ENCODE measurements at places on chromosomes 16 and 17.
A peak's percentile ranks its signal among the peaks of the same experiment; 100 is the strongest.

DNA sequence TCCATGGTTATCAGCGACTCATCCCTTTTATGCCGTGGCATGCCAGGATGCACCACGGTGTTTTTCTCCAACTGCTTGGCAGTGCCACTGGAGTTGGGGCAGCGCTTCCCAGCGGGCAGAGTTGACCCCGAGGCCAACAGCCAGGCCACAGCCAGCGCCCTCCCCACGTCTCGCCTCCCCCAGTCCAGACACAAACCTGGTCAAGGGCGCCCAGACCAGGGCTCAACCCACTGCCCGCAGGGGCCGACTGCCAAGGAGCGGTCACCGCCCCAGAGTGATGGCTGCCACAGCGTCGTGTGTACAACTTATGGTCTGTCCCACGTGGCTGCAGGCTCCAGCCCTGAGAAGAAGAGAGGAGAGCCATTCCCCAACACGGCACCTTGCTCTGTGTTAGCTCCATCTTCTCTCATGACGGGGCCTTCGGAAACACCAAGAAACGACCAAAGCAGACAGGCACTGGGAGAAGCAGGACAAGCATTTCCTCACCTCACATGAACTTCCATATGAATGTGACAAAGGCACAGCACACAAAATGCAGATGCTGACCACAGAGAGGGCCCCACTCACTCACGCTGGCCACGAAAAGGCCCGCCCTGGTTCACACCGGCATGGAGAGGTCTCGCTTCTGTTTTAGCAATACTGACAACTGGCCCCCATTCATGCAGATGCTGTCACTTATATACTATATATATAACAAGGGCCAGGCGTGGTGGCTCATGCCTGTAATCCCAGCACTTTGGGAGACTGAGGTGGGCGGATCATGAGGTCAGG lies 27.0 kb downstream of the AXIN1 start:
- H3K4me3 ChIP-seq: no peak overlapping the region
- no peak overlapping the region for H3K27ac ChIP-seq
- no peak for DNase-seq

- no peak for DNase-seq
- peaks cover 13% of the 10 kb centered on the region for H3K4me1 ChIP-seq
- no peaks in the 10 kb centered on the region for H3K27me3 ChIP-seq
- H3K27ac ChIP-seq: peak overlapping the region; percentile 71
Measured at GRCh38 chr17:48915459-48916282, 7.5 kb downstream of the UBE2Z start.

DNA sequence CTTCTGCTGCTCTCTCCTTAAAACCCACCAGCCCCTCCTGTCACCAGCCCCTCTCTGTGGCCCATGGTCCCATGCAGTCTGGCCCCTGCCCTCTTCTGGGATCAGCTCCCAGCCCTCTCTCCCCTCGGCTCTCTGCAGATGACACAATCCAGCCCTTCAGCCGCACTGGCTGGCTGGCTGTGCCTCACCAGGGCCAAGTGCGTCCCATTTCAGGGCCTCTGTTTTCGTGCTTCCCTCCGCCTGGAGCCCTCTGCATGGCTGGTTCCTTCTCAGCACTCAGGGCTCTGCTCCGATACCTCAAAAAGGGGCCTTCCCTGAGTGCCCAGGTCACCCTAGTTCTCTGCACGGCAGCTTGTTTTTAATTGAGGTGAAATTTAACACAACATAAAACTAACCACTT lies 124.3 kb downstream of the SOCS1 start:
- DNase-seq: no peak
- H3K27me3 ChIP-seq: no peaks in the 10 kb centered on the region
- no peak overlapping the region for H3K27ac ChIP-seq

DNA sequence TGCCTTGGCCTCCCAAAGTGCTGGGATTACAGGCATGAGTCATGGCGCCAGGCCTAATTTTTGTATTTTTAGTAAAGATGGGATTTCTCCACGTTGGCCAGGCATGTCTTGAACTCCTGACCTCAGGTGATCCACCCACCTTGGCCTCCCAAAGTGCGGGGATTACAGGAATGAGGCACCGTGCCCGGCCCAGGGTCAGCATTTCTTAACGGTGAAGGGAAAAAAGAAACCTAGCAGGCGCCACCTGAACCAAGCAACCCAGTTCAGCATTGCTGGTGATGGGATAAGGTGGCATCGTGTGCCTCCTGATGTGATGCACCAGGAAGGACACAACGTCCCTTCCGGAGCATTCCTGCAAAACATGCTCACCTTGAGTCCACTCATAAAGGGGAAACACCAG lies 2.2 kb upstream of the CLCN7 start:
- peaks cover 16% of the 10 kb centered on the region for H3K27me3 ChIP-seq
- H3K27ac ChIP-seq: no peak overlapping the region
- no peak for DNase-seq
- peaks cover 2% of the 10 kb centered on the region for H3K36me3 ChIP-seq
- H3K4me3 ChIP-seq: no peak overlapping the region

DNA sequence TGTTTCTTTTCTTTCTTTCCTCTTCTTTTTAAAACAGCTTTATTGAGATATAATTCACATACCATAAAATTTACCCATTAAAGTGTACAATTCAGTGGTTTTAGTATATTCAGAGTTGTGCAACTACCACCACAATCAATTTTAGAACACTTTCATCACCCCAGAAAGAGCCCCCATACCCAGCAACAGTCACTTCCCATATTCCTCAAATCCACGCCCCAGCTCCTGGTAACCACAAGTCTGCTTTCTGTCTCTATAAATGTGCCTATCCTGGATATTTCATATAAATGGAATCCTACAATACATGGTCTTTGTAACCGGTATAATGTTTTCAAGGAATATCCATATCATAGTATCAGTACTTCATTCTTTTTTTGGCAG lies 19.4 kb downstream of the RARA start:
- H3K4me1 ChIP-seq: peaks cover 38% of the 10 kb centered on the region
- no peak for DNase-seq
- no peak overlapping the region for H3K4me3 ChIP-seq
- peaks cover 4% of the 10 kb centered on the region for H3K36me3 ChIP-seq
- peak overlapping the region; percentile 82 for H3K27ac ChIP-seq
- no peaks in the 10 kb centered on the region for H3K27me3 ChIP-seq

GRCh38 chr16:72109966-72110530 lies 16.4 kb downstream of the DHX38 start:
- H3K27ac ChIP-seq: no peak overlapping the region
- no peaks in the 10 kb centered on the region for H3K4me1 ChIP-seq
- H3K4me3 ChIP-seq: no peak overlapping the region
- H3K36me3 ChIP-seq: peaks cover 29% of the 10 kb centered on the region
- DNase-seq: no peak

DNA sequence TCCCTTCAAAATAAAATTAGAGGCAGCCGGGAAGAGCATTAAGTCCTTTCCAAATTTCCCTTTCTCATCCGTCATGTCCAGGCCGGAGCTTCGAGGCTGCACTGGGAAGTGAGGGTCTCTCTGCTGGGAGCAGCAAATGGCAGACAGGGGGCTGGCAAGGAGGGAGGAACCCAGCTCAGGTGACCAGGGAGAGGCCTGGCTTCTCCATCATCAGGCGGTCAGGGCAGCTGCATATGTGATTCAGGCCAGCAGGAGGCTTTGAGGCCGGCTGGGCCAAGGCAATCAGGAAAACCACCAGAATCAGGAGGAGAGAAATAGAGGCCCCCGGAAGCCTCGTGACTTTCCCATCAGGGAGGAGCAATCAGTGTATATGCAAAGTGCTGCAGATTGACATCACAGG lies 85.0 kb upstream of the RPL38 start:
- no peak overlapping the region for H3K27ac ChIP-seq
- DNase-seq: no peak
- H3K36me3 ChIP-seq: no peaks in the 10 kb centered on the region
- peaks cover 36% of the 10 kb centered on the region for H3K27me3 ChIP-seq

DNA sequence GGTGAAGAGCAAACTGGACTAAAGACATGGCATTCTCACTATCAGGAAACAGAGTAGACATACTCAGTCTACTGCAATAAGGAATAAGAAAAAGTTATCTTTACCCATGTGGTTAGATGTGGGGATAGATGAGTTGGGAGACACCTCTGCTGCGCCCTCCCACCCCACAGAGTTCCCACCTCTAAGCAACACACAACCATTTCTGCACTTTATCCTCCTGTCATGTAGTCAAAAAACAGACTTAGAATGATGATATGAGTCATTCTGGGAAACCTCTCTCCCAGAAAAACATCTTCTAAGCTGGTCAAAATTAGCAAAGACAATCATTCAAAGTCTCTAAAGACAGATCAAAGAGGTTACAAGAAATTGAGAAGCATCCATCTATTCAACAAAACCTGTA lies 94.9 kb downstream of the CACNG1 start:
- no peaks in the 10 kb centered on the region for H3K27me3 ChIP-seq
- H3K27ac ChIP-seq: no peak overlapping the region
- no peak overlapping the region for H3K4me3 ChIP-seq
- H3K4me1 ChIP-seq: no peaks in the 10 kb centered on the region

GRCh38 chr16:12971241-12971640 lies 69.8 kb downstream of the SHISA9 start:
- H3K4me1 ChIP-seq: peaks cover 1% of the 10 kb centered on the region
- H3K27ac ChIP-seq: no peak overlapping the region
- H3K27me3 ChIP-seq: no peaks in the 10 kb centered on the region
- H3K36me3 ChIP-seq: no peaks in the 10 kb centered on the region
- no peak for DNase-seq

- H3K4me3 ChIP-seq: no peak overlapping the region
- no peaks in the 10 kb centered on the region for H3K27me3 ChIP-seq
- peaks cover 4% of the 10 kb centered on the region for H3K4me1 ChIP-seq
- peaks cover 30% of the 10 kb centered on the region for H3K36me3 ChIP-seq
- DNase-seq: no peak
- H3K27ac ChIP-seq: peak overlapping the region; percentile 45
Measured at GRCh38 chr17:30271102-30271501, 20.6 kb downstream of the BLMH start.

DNA sequence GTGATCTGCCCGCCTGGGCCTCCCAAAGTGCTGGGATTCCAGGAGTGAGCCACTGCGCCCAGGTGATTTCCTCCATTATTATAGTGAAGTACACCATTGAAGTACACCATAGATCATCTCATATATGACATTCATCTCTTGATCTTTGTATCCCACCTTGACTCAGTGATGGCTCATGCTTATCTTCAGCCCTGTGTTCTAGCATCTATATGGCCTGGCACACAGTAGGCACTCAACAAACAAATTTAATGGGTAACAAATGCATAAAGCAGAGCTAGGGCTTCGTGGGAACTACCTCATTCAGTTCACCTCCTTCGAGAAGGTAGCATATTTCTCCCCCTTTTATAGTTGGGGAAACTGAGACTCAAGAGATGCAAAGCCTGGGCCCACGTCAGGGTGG lies 952 bp downstream of the ENKD1 start:
- peaks cover 8% of the 10 kb centered on the region for H3K4me1 ChIP-seq
- no peak overlapping the region for H3K27ac ChIP-seq
- no peak for DNase-seq
- peak overlapping the region; percentile 73 for H3K4me3 ChIP-seq

- peaks cover 3% of the 10 kb centered on the region for H3K36me3 ChIP-seq
- H3K4me3 ChIP-seq: peak overlapping the region; percentile 78
- H3K27ac ChIP-seq: no peak overlapping the region
- H3K27me3 ChIP-seq: peaks cover 39% of the 10 kb centered on the region
- DNase-seq: peak; percentile 22
- H3K4me1 ChIP-seq: peaks cover 35% of the 10 kb centered on the region
Measured at GRCh38 chr16:17470182-17470907, 415 bp downstream of the XYLT1 start.

- no peaks in the 10 kb centered on the region for H3K36me3 ChIP-seq
- DNase-seq: no peak
- no peak overlapping the region for H3K4me3 ChIP-seq
Measured at GRCh38 chr17:59341922-59342321, 10.5 kb downstream of the YPEL2 start.

- H3K4me3 ChIP-seq: no peak overlapping the region
- peak overlapping the region; percentile 2 for H3K27ac ChIP-seq
- peaks cover 17% of the 10 kb centered on the region for H3K4me1 ChIP-seq
Measured at GRCh38 chr16:73172241-73172972, 124.5 kb upstream of the ZFHX3 start.

DNA sequence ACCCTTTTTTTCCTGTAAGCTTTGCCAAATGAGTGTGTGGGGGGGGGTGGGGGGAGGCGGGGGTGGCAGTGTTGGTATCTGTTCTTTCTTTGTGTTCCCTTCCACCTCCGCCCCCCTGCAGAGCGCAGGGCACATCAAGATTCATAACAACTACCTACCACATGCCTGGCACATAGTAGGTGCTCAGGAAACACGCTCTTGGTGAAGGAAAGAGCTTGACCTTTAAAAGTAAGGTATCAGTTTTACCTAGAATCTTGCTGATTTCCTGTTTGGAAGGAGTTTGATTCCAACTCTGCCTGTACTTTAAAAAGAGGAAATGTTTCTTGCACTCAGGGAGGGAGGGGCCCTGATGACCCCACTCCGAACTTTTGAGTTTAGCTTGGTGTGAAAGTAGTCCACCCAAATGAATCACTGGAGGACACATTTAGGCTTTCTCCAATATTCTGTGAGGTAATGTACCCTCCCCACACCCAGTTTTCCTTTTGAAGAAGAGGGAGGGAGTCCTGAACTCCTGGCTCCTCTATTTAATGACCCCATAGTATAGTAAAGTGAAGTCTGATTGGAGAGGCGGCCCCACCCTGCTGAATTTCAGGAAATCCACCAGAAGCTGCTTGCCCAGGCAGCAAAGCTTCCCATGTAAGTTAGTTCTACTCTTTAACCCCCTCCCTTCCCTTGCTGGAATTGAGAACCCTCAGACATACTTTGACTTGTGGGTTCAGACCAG lies 560 bp upstream of the FAM20A start:
- peak overlapping the region; percentile 67 for H3K4me3 ChIP-seq
- no peaks in the 10 kb centered on the region for H3K36me3 ChIP-seq
- peaks cover 27% of the 10 kb centered on the region for H3K27me3 ChIP-seq
- peaks cover 14% of the 10 kb centered on the region for H3K4me1 ChIP-seq

DNA sequence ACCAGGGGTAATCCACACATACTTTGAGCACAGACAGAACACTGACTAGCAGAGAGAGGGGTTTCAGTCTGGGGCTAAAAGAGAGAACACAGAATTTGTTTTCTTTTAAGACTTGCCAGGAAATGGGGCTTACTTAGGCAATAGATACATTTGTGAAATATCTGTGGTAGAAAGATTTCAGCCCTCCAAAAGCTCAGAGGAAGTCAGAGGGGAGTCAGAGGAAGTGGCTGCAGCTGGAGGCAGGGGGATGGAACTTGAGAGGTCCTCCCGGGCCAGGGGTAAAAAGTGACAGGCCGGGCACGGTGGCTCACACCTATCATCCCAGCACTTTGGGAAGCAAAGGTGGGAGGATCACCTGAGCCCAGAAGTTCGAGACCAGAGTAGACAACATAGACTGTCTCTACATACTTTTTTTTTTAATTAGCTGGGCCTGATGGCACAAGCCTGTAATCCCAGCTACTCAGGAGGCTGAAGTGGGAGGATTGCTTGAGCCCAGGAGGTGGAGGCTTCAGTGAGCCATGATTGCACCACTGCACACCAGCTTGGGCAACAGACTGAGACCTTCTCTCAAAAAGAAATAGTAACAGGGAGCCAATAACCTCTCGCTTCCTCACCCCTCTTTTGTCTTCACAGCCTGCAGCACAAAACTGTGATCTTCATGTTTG lies 49.9 kb downstream of the NLRC5 start:
- no peak overlapping the region for H3K27ac ChIP-seq
- no peak overlapping the region for H3K4me3 ChIP-seq

- no peak overlapping the region for H3K4me3 ChIP-seq
- peaks cover 4% of the 10 kb centered on the region for H3K4me1 ChIP-seq
- no peak for DNase-seq
- H3K36me3 ChIP-seq: peaks cover 7% of the 10 kb centered on the region
Measured at GRCh38 chr16:66523861-66524354, 26.0 kb downstream of the TK2 start.
